Glutamatergic neuron (in vitro differentiated cells): ENCODE measurements at places on chromosomes 5 and 9. TPM values are rescaled to one million over a fixed set of nuclear protein-coding genes. Genes with fewer than 3 reads are reported as not detected.

The SEC16A gene
- total RNA-seq, result 74.3 TPM

The BTNL3 gene
- not detected for total RNA-seq

The WWC1 gene
- 1.5 TPM for total RNA-seq

The STPG3 gene
- total RNA-seq, result not detected

The BRINP1 gene
- total RNA-seq, result 14.0 TPM

The TOR4A gene
- 1.5 TPM for total RNA-seq

The SLC46A2 gene
- total RNA-seq, result not detected

The TTC39B gene
- 3.1 TPM for total RNA-seq

The STXBP1 gene
- total RNA-seq, result 402 TPM

The DAB2IP gene
- 32.9 TPM for total RNA-seq

The MYMK gene
- total RNA-seq, result not detected

The PLK2 gene
- 7.8 TPM for total RNA-seq

The GM2A gene
- 13.7 TPM for total RNA-seq

The FRMPD1 gene
- 38.1 TPM for total RNA-seq

The PRR16 gene
- 0.25 TPM for total RNA-seq

The OMD gene
- total RNA-seq, result not detected

The INSL6 gene
- total RNA-seq, result not detected

The FOXD4 gene
- total RNA-seq, result 0.76 TPM
